ENCODE measurements at places on chromosomes 12 and 14.

DNA sequence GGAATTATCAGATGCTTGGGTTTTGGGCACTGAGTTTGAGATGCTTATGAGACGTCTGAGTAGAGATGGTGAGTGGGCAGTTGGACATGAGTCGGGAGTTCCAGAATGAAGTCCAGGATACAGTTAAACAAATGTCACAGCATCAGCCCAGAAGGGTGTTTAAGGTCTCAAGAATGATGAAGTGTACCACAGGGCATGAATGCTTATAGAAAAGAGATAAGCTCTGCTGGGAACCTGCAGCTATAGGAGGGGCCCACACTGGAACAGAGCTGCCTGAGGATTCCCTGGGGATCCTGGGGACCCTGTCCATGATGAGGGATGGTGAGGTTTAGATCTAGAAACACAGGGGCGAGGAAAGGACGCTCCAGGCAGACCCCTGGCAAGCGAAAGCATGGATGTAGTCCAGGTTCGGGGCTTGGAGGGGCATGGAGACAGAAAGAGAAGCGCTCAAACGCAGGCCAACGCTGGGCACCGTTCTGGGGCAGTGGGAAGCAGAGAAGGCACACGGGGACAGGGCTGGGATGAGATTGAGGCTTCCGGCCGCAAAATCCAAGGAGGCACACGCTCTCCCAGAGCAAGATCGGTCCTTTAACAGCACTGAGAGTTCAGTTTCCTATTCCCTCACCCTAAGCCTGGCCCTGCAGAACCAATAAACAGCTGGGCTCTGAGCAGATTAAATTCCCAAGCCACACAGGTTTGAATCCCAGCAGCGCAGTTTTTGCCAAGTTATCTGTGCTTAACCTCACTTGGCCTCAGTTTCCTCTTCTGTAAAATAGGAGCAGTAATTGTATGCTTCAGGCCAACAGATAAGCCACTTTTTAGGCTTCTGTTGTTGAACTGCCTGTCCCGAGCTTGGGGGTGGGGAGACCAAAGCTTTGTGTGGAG is 52.9 kb downstream of the EID3 start:
- no peak for DNase-seq

DNA sequence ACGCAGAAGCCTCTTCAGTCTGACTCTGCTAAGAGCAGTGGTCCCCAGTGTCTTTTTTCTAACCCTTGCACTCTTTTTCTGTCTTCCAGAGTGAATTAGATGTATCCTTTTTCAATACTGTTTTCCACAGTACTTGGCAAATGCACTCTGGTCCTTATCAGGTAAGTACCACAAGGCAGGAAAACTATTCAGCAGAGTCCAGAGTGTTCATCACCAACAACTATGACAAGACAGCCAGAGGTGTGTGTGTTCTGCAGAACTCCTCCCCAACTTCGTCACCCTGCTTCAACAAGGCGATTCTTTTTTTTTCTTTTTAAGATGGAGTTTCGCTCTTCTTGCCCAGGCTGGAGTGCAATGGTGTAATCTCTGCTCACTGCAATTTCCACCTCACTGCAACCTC is 54.3 kb upstream of the STRN3 start:
- no peak for DNase-seq

- DNase-seq, result no peak
These were observed 66.5 kb downstream of the C2CD5 start for GRCh38 chr12:22477894-22478287.

GRCh38 chr12:3834774-3835173 is 38.4 kb downstream of the PARP11 start:
- DNase-seq, result no peak

GRCh38 chr14:92516966-92517506 is 3.5 kb downstream of the RIN3 start:
- no peak for DNase-seq

- DNase-seq, result no peak
These were observed 6.2 kb downstream of the TSPAN9 start for GRCh38 chr12:3083241-3083920.

DNA sequence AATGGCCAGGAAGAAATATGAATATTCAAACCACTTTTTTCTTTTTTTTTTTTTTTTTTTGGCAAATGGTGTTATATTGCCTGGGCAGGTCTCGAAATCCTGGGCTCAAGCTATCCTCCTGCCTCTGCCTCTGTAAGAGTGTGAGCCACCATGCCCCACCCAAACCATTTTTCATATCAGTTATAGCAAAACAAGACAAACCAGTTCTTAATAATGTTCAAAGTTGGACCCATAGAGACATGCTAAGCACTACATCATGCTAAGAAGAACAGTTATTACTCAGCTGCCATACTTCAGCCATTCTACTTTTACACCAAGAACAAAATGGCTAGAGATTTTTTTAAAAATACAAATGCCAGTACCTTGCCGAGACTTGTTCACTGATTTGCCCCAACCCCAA is 25.5 kb downstream of the EIF2S1 start:
- no peak for DNase-seq

- DNase-seq, result no peak
These were observed 26.9 kb downstream of the GSTZ1 start for GRCh38 chr14:77347751-77348150.

- no peak for DNase-seq
These were observed 641.7 kb upstream of the TMEM132C start for GRCh38 chr12:127625176-127625771.

DNA sequence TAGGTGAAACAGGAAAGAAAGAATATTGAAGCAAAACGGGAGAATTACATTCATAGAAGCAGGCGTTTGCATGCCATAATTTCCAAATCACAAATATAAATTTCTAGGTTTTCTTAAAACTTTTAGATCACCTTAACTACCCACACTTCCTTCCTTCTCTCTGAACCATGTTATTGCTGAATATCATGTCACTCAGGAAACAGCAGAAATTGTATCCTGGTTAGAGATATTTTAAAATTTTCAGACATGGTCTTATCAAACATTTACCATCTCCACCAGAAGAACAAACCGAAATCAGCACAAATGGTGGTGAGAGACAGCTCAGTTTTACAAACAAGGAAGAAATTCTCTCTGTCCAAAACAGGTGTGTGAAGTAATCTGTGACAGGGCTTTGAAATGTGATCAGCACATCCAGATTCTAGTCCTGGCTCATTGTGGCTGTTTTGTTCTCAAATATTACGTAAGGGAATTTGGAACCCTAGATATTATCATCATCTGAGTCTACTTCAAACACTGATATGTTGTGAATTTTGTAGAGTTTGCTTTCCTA is 16.3 kb downstream of the TESPA1 start:
- DNase-seq, result no peak

- no peak for DNase-seq
These were observed 9.0 kb upstream of the BDKRB1 start for GRCh38 chr14:96247031-96247430.

GRCh38 chr12:113452458-113452857 is 19.2 kb downstream of the LHX5 start:
- no peak for DNase-seq

DNA sequence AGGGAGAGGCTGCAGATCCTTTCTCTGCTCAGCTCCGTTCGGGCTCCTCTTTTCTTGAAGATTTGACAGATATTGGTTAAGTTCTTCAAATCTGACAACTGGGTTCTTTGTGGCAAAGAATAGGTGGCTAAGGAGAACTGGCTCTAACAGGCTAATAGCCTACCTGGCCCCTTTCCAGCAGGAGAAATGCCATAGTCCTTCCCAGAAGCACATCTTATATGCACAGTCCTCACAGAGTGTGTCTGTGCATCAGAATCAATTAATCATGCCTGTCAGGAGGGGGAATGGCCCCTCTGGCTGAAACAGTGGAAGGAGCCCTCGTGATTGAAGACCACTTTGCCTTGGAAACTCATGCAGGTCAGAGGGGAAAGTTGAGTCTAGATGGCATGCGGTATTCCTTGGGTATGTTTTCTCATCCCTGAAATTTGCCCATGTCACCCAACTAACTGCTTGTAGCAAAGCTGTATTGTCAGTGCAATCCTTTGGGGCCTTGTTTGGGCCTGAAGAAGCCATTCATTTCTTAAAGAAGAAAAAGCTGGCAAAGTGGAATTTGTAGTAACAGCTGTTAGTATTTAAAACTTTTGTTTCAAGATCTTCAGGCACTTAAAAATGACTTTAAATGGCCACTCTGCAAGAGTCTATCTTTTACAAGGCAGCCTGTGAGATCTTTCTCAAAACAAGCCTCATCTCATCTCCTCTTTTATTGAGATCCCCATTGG is 251.5 kb downstream of the ZFP36L1 start:
- no peak for DNase-seq

DNA sequence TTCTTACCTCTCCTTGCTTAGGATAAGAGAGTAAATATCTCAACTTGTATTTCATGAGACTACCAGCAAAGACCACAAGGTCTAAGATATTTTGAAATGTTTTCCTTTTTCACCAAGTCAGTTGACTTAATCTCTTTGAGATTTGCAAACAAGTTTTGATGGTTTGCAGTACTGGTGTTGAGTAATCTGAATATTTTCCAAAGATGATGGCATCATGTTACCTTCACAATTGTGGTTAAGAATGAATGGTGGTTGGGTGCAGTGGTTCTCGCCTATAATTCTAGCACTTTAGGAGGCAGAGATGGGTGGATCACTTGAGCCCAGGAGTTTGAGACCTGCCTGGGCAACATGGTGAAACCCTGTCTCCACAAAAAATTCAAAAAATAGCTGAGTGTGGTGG is 225.7 kb downstream of the TMTC2 start:
- DNase-seq, result no peak

GRCh38 chr14:70130482-70130881 is 58.3 kb downstream of the SLC8A3 start:
- no peak for DNase-seq

DNA sequence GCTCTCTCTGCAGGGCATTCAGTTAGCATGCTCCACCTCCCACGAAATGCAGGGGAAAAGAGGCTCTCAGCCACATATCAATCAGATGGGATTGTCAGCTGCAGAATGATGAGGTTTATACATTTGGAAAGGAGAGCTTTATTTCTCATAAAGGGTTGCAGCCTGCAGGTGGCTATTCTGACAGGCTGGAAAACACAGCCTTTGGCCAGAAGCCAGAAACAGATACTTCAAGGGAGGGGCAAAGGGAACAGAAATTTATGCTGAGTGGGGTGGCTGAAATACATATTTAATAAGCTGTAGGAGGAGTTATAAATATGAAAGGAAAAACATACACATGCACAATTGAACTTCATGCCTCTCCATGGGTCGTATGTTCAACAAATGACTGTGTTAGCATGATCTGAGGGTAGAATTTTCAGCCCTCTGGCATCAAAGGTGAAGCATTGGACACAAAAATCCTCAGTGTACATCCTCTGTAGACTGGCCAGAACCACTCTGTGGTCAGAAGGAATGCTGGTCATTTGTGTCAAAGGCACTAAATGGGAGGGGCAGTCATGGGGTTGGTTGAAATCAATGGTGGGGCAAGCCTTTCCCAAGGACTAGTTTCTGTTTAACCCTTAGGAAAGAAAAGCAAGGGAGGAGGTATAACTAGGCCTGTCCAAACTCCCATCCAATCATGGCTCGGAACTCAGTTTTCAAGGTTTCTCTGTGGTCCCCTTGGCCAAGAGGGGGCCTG is 62.4 kb downstream of the TMX1 start:
- no peak for DNase-seq

DNA sequence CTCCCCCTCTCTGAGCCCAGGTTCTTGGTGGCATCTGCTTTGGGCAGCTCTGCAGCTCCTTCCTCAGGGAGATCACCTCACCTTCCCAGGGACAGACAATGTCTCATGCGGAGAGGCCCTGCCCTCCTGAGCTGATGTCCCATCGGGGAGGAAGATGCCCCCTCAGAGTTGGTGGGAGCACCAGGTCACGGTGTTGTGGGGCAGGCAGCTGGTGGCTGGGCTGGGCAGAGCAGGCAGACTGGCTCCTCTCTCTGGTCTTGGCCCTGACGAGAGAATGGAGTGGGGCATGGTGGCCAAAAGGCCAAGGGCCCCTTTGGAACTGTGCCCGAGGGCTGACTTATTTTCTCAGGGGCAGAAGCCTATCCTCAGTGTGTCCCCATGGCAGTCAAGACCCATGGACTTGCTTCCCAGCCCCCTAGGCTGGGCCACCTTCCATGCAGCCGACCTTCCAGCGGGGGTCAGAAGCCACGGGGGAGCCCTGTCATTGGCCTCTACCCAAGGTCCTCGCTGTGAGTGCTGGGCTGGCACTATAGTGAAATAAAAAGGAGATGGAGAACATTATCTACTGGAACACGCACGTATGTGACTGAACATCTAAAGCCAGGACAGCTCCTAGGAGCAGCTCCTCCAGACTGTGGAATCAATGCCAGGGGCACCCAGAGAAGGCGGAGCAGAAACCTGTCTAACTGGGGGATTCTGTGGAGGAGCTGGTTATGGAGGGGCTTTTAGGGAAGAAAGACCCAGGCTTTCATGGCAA is 21.9 kb downstream of the PPP2R5C start:
- no peak for DNase-seq

GRCh38 chr14:69274321-69274720 is 14.4 kb downstream of the GALNT16 start:
- DNase-seq, result no peak

GRCh38 chr12:4438834-4439596 is 6.6 kb downstream of the FGF6 start:
- no peak for DNase-seq

- DNase-seq, result no peak
These were observed 231.6 kb downstream of the CACNA1C start for GRCh38 chr12:2284321-2284813.

DNA sequence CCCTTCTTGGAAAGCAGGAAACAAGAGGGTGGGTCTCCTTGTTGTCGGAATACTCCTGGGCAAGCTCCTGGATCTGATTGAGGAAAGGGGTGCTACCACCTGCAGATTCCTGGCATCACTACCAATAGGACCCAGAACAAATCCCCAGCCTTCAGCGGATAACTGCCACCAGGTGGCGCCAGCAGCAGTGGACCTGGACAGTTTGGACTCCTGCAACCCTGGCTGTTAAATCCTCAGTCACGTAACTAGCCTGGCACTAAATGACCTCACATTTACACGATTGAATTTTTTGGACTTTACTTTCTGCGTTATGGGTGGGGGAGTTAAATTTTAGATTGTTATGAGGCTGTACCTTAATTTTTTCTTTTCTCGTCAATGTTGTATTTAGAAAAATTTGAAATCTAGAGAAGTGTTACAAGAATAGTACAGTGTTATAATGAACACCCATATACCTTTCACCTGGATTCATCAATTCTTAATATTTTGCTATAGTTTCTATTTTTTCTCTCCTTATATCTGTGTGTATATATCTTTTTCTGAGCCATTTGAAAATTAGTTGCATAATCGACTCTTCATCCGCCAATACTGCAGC is 95.6 kb downstream of the GAS2L3 start:
- peak; percentile 91 for DNase-seq

DNA sequence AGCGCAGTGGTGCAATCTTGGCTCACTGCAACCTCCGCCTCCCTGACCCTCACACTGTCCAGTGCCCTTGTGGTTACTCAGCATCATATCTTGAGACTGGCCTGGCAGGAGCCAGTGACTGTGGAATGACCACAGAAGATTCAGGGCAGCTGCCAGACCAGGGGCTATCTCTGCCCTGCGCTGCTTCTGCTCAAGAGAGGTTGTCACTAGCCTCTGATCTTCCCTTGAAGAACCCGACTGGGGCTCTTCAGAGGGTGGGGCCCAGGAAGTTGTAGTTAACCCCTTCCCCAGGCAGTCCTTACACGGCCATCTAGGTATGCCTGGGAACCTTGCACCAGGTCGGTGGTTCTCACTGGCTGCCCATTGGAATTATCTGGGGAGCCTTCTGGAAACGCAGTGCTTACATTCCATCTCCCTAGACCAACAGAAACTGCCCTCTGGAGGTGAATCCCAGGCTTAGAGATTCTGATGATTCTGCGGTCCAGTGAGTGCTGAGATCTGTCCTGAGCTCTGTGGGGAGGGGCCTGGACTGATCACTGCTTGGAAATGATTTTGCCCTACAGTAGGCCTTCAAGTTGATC is 41.4 kb downstream of the PLEKHG3 start:
- no peak for DNase-seq

- no peak for DNase-seq
These were observed 29.1 kb downstream of the GABARAPL1 start for GRCh38 chr12:10241727-10242126.

Data from WTC11 (cell line).